ENCODE measurements at places on chromosomes 4 and X.

DNA sequence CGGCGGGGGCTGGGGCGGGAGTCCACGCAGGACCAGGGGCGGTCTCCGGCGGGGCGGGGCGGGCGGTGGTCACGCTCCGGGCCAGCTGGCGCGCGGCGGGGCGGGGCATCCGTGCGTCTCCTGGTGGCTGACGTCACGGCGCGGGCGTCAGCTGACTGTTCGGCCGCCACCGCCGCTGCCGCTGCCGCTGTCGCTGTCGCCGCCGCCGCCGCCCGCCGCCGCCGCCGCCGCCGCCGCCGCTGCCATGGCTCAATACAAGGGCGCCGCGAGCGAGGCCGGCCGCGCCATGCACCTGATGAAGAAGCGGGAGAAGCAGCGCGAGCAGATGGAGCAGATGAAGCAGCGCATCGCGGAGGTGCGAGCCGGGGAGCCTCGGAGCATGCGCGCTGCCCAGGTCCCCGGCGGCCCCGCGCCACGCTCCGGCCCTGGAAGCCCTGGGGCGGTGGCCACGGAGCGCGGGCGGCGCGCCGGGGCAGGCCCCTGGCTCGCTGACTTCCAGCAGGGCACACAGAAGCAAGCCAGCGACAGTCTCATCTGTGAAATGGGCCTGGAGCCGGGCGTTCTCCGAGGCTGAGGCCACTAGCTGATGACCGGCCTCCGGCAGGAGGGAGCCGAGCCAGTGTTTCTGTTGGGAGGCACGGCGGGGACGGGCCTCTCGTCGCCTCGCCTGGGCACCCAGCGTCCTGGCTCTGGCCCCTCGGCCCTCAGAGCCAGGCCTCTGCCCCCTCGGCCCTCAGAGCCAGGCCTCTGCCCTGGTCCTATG is at the start of gene FAM50A:
Gene FAM50A (plus strand): TSS at position 150 of the 763 bp plus-strand sequence. CDS start 95 bp downstream, at position 245.
- peak; percentile 93 for ATAC-seq

- ATAC-seq = no peak
Measured at GRCh38 chr4:117210551-117210950, 125.2 kb upstream of the TRAM1L1 start.

DNA sequence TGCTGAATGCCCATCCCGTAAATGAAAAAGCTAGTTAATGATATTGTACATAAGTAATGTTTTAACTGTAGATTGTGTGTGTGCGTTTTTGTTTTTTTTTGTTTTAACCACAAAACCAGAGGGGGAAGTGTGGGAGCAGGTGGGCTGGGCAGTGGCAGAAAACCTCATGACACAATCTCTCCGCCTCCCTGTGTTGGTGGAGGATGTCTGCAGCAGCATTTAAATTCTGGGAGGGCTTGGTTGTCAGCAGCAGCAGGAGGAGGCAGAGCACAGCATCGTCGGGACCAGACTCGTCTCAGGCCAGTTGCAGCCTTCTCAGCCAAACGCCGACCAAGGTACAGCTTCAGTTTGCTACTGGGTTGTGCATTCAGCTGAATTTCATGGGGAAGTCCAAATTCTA is at the start of gene SPP1:
Gene SPP1 (plus strand): TSS at position 249 of the 400 bp plus-strand sequence. CDS start 1,182 bp downstream, outside the sequence.
- peak; percentile 59 for ATAC-seq

- ATAC-seq = no peak
Measured at GRCh38 chr4:104501290-104501689, 6.6 kb upstream of the CXXC4 start.

DNA sequence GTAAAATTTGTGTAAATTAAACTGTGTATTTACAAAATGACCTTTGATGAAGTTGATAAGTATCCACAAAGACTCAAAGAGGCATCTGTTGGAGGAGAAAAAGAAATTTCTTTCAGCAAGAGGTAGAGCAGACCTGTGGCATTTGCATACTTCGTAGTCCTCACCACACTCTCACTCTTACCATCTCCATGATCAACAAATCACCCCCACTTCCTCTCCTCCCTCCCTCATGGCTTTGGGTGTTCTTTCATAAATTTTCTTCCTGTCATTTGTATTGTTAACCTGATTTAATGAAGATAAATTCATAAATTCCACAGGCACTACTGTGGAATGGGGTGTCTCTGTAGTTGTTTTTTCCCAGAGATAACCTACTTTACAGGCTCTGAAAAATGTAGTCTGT is 366.5 kb downstream of the ZNF674 start:
- no peak for ATAC-seq

- no peak for ATAC-seq
Measured at GRCh38 chrX:791479-792034, 161.0 kb downstream of the SHOX start.

DNA sequence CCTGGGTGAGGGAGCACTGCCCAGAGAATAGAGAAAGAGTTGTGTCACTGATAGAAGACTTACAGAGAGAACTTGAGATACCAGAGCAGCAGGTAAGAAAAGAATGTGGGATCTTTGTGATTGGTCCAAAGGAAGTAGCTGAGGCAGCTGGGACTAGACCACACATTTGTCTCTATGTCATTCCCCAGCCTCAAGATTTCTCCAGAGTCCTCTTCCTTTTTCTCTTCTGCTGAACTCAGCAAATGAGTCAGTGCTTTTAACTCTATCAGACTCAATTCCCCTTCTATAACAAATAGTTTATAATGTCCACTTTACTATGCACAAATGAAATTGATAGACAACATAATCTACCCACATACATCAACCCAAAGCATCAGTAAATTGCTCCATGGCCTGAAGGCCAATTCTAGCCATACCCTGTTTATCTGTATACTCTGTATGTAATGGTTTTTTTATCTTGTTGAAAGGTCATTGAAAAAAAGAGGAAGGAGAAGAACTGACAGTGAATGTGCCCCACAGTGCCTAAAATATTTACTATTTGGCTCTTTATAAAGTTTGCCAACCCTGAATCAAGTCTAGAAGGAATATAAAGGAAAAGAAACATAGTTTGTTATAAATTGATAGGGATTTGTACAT is 38.2 kb downstream of the ETDC start:
- ATAC-seq = no peak

GRCh38 chr4:147780137-147780777 is 48.4 kb downstream of the ARHGAP10 start:
- peak; percentile 83 for ATAC-seq

- ATAC-seq = no peak
Measured at GRCh38 chr4:21915761-21916160, 32.8 kb downstream of the KCNIP4 start.

GRCh38 chr4:11438647-11439046 is 10.0 kb upstream of the HS3ST1 start:
- no peak for ATAC-seq

DNA sequence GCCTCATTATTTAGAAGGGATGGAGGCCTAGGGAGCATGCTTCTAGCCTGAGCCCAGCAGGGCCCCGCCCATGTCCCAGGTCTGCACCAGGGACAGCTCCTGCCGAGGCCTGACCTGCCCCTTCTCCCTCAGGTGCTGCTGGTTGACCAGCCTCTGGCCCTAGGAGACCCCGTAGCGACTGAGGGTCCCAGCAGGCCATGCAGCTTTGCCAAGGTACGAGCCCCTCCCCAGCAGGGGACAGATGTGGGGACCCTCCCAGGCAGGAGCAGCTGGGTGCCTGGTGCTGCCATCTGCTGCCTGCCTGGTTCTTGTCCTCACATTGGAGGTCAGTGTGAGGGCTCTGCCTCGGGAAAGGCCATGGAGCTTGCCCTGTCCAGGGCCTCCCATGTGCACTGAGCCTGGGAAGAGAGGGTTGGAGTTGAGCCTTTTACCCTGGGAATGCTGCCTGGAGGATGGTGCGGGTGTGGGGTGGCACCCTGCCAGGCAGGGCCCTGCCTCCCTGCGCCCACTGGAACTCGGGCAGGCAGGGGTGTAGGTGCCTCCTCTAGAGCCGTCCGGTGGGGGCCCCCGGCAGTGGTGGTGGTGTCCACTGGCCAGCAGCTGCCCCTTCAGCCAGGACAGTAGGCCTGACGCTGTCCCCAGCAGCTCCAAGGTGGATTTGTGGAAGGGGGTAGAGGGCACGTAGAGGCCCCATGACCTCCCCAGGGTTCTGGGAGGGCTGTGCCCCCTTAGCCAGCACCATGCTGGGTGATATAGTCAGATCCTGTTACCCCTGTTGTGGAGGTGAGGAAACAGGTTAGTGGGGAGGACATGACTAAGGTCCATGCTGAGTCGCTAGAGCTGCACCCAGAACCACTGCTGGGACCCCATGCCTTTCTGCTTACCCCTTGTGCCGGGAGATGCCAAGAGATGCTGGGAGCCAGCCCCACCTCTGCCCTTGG is 2.2 kb upstream of the MSANTD1 start:
- ATAC-seq = no peak

GRCh38 chr4:102560115-102560514 is 59.0 kb downstream of the NFKB1 start:
- ATAC-seq = no peak

DNA sequence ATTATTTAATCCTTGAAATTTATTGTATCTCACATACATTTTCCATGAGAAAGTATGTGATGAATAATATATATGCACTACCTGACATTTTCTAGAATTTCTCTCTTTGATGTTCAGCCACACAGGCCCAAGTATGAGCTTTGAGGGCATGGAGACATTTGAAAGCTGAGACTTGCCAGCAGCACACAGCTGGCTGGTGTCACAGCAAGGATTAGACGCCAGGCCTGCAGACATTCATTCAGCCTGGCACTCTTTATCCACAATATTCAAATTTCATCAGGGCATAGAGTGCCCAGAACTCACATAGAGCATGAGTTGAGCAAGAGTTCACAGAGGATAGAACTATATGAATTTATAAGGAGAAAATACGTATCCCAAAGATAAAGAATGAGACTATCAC is 74.0 kb downstream of the GRIA2 start:
- ATAC-seq = no peak

DNA sequence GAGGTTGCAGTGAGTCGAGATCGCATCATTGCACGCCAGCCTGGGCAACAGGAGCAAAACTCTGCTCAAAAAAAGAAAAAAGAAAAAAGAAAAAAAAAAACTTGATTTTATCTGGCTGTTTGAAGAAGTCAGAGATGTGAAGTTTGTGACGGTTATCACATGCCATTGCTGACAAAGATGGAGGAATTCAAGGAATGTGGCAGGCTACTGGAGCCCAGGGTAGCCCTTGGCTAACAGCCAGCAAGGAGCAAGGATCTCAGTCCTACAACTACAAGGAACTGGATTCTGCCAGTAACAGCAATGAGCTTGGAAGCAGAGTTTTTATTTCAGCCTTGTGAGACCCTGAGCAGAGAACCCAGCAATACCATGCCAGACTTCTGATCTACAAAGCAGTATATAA is 24.3 kb upstream of the TET2 start:
- ATAC-seq = no peak

DNA sequence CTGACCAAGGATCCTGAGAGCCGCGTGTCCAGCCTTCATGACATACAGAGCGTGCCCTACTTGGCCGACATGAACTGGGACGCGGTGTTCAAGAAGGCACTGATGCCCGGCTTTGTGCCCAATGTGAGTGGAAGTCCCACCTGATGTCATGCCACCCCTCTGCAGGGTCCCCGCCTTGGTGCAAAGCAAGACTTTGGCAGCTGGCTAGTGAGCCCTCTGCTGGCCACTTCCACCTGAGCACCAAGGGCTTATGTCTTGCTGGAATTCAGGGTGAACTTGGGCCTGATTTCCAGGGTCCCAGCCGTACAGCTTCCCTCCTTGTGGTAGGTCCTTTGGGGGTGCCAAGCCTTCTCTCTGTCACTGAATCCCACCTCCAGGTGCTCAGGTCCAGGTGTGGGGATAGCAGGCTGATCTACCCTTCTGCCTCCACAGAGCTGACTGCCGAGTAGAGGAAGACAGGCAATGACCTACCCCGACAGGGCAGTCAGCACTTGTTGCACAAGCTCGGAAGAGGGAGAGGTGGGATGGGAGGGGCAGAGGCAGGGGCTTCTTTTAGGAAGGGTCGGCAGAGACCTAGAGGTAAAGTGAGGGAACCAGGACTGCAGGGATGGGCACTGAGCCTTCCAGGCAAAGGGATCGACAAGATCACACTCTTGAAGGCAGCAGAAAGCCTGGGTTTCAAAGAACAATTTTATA is 248.1 kb downstream of the EVC2 start:
- no peak for ATAC-seq

DNA sequence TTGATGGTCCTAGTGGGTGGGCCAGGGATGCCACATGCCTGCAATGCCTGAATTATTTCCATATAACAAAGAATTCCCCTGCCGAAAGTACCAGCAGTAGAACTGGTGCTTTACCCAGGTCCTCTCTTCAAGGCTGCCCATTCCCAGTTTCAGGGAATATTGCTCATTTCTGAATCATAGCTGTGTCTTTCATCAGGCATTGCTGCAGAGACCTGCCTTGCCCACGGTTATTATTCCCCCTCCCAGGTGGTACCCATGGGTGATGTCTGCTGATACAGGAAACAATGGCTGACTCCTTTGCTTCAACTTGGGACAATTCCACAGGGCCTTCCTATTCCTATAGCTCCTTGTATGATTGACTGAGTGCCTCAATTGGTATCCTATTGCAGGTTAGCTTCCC is 9.7 kb upstream of the IQCM start:
- no peak for ATAC-seq

GRCh38 chr4:48197643-48198237 is 63.7 kb upstream of the TXK start:
- no peak for ATAC-seq

DNA sequence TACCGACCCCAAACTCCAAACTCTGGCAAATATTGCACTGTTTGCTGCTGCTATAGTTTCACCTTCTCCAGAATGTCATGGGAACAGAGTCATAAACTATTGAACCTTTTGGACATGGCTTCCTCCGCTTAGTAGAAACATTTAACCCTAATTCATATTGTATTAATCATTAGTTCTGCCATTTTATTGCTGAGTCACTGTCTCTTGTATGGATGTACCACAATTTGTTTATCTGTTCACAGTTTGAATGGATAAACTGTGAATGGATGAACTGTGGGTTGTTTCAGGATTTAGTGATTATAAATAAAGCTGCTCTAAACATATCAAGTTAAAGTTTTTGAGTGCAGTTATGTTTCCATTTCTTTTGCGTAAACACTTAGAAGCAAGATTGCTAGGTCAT is 10.1 kb downstream of the ANXA10 start:
- no peak for ATAC-seq

- no peak for ATAC-seq
Measured at GRCh38 chrX:136916827-136917226, 36.3 kb upstream of the RBMX start.

DNA sequence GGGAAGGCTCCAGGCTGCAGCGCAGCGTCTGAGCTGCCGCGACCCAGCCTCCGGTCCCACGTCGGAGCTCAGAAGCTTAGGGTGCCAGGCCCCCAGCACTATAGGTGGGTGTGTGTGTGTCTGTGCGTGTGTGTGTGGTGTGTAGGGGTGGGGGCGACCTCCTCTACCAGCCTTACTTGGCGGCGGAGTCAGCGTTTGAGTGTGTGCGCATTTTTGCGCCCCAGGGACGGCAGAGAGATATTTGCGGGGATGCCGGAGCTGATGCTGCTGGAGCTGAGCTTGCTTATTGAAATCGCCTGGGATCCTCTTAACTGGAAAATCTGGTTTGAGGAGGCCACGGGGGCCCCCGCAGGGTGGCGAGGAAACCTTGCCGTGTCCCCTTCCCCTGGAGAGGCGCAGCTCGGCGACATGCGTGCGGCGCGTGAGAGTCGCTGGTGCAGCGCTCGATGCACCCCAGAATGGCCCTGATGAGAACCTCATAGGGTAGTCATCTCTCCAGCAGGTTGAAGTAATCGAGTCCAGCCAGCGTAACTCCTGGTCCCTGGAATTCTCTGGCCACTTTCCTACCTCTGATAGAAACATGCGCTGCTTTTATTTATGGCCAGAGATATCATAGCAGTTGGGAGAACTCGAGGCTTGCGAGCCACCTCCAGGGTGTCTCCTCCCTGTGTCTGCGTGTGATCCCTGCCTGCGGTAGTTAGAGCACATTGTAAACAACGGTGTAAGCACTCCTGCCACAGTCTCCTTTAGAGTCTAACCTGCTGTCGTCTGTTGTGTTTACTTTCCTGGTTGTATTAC is 2.7 kb downstream of the ADGRL3 start:
- no peak for ATAC-seq

Data from stimulated activated memory B cell treated with anti-CD40 and anti-IgM and Interleukin-4, amounts not matched to agents 10 μg/mL and 1 μg/mL and 100 μg/mL, for 72 hours (primary cell).